ENCODE measurements at places on chromosomes 11 and 22.

DNA sequence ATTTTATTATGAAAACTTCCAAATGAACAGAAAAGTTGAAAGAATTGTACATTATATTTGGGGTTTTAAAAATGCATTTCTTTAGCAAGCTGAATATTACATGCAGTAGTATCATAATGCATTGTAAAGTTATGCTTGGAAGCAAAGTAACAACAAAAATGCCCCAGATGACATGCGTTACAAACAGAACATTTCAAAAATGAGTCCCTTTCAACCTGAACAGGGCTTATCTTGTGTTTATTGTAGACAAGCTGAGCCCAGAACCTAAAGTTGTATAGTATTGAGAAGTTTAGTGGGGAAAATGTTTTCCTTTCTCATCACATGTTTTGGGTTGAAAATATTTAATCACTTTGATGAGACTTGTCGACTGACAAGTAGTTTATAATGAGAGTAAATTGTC is 68.8 kb downstream of the CECR2 start:
- no peak for DNase-seq

GRCh38 chr22:48719978-48720661 is 1107.6 kb downstream of the BRD1 start:
- DNase-seq, result peak; percentile 55

GRCh38 chr11:34354782-34355181 is 3.0 kb downstream of the ABTB2 start:
- DNase-seq, result no peak

DNA sequence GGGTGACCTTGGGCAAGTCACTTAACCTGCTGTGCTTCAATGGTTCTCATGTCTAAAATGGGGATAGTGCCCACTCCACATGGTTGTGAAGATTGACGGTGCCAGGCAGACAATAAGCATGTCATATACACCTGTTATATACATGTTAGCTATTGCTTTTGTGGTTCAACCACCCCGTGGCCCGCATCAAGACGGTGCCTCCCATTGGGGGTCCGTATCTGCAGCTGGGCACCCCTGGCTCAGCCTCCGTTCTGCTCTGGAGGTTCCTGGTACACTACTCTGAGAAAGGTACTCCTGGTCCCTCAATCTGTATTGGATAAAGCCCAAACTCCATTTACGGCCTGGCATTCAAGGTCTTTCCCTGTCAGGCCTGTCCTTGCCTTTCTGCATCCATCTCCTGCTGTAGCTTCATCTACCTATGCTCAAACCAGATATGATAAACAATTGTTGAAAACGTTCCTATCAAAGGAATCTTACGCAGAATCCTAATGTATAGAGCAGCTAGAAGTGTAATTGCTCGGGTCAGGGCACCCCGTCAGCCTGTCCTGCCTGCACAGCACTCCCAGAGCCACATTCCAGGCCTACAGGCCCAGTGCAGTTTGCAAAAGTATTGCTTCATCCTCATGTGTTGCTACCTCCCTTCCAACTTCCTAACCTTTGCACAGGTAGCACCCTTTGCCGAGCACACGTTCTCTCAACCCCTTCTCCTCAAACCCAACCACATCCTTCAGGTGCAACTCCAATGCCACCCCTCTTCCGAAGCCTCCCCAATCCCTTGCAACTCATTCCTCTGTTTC is 194.9 kb downstream of the BCR start:
- DNase-seq, result no peak

DNA sequence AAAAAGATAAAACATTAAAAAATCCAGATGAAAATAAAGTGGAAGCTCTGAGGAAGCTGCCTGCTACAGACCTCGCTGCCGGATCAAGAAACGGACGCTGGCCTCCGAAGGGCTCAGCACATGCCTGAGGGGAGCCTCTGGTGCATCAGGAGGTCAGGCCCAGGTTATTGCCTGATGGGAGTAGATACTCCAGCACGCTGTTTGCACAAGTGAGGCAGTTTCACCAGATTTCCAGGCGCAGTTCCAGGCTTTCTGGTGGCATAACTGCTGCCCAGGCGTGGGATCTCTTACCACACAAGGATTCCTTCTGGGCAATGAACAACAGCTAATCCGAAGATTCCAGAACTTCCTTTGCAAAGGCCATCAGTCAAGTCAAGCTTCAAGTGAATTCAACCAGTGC is 154.2 kb downstream of the MPPED1 start:
- no peak for DNase-seq

- no peak for DNase-seq
These were observed 91.5 kb downstream of the GRIK4 start for GRCh38 chr11:120603071-120603470.

GRCh38 chr11:72305077-72305476 is 61.1 kb upstream of the PHOX2A start:
- DNase-seq, result no peak

DNA sequence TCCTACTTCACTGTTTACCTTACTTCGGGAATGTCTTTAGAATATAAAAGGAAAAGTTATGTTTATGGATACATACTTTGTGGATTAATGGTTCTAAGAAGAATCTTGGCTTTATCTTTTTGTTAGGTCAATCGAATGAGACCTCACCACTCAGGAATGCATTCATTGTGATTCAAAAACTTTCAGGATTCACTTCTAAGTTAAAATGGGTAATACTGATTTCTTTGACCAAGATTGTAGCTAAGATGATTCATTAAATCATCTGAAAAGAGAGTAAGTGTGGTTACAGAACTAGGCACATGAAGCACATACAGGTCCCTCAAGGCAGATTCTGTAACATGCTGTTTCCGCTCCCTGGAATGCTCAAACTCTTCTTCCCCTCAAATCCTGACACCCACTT is 716.4 kb downstream of the KCNA4 start:
- no peak for DNase-seq

- peak; percentile 10 for DNase-seq
These were observed 82.9 kb downstream of the KIRREL3 start for GRCh38 chr11:126917531-126918204.
